ENCODE measurements at places on chromosomes 3 and 15.
A peak's percentile ranks its signal among the peaks of the same experiment; 100 is the strongest.

GRCh38 chr15:59524331-59524731, 86.3 kb downstream of the FAM81A start:
- no peak for DNase-seq

- DNase-seq: no peak
Observed at GRCh38 chr3:56962206-56962605, 98.3 kb upstream of the SPATA12 start.

DNA sequence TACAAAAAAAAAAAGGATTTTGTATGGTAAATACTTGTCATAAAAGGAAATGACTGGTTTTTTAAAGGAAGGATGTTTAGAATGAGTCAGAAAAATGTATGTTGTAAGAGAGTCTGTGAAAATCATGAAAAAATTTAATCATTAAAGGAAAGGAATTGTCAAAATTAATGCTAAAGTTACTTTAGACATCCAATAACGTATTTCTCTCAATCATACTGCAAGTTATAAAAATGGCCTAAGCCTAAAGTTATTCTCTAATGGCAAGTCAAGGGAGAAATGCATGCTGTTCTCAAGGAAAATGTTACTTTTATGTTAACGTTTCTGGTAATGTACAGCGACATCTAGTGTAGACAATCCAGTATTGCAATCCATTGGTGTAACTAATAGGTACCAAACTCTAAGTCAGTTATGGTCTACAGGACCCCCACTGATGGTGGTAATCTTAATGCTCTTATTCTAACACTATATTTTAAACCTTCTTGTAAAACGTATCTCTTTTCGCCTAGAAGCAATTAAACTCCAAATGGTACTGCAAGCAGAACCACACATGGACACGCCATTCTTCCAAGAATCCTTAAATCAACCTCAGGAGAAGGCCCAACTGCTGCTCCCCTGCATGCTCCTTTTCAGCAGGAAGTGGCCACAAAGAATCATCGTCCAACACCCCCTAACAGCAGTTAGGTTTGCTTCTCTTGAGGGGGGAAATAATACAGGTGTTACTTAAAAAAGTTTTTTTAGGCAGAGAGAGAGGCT, 35.2 kb downstream of the NCEH1 start:
- peak; percentile 41 for DNase-seq

GRCh38 chr15:60087561-60087960, 83.5 kb downstream of the FOXB1 start:
- DNase-seq: no peak

GRCh38 chr3:49028298-49028672, 913 bp downstream of the IMPDH2 start:
- no peak for DNase-seq

DNA sequence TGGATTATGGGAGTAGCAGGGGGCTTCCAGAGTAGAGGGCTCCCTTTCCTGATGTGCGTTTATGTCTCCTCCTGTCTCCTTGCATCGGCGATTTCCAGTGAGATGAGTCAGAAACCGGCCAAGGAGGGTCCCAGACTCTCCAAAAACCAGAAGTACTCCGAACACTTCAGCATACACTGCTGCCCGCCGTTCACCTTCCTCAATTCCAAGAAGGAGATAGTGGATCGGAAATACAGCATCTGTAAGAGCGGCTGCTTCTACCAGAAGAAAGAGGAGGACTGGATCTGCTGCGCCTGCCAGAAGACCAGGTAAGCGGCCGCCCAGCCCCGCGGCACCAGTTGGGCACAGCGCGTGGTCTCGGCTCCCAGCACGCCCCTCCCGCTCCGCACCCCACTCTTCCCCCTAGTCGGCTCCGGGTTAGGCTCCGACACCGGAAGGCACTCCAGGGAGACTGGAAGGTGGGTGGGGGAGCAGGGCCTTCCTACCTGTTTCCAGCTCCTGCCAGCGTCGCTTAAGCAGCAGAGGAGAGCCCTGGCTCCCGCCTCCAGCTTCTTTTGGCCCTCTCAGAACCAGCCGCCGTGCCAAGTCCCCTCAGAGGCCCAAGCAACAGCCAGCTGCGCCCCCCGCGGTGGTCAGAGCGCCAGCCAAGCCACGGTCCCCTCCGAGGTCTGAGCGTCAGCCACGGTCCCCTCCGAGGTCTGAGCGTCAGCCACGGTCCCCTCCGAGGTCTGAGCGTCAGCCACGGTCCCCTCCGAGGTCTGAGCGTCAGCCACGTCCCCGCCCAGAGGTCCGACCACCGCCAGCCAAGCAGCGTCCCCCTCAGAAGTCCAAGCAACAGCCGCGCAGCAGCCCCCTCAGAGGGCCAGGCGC, 34.7 kb downstream of the MOBP start:
- no peak for DNase-seq

- DNase-seq: peak; percentile 20
Observed at GRCh38 chr3:126053513-126053912, 30.4 kb downstream of the SLC41A3 start.

DNA sequence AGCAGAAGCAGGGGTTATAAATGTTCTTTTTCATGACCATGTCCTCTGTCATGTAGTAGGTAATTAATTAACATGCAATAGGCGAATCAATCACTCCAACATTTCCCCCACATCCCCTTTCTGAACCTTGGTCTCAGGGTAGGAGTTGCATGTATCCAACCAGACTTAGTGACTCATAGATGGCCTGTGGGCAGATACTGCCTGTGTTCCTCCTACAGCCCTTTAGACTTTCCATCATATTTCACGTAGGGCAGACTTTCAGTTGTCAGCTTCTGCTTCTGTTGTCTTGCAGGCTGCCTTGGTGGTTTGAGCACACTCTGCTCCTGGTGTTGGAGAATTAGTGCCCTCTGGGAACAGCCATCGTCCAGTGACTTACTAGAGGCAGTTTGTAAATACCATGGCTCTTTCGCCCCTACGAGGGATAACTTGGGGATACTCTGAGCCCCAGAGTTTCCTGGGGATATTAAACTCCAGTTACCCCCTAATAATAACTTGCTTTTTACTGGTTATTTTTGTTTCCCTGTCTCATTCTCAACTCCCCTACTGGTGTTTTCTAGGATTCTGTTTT, 244.4 kb downstream of the EDEM1 start:
- DNase-seq: no peak

- no peak for DNase-seq
Observed at GRCh38 chr15:26790118-26790517, 17.3 kb upstream of the GABRB3 start.

DNA sequence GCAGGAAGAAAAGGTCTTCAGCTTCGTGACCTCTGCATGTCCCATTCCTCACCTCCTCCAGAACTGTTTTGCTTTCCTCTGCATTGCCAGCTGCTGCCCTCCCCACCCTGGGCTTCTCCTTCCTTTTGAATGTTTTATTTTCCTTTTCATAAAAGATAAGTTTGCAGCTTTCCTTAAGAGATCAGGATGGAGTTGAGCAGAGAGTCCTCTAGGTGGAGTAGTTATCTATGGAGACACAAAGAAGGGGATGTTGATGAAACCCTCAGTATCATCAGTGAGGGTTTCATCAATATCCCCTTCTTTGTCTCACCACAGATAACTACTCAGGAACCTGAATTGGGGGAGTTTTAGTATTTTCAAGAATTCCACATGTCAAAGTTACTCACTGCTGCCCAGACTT, 19.0 kb upstream of the SLC25A36 start:
- peak; percentile 26 for DNase-seq

DNA sequence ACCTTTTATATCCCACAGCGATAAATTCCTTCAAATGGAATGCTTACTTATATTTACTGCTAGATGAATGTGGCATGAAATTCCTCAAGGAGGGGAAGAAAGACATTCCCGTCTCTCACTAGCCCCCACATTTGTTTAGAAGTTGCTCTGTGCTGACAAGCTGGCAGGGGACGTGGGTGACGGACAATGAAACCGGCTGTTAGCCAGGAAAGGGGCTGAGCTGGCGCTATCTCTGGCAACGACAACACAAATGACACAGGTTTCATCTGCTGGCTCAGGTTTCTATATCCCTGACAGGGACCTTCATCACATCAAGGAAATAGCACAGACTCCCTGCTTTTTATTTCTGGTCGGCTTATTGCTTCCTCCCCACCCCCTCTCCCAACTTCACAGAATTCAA, 15.8 kb downstream of the RUVBL1 start:
- no peak for DNase-seq

DNA sequence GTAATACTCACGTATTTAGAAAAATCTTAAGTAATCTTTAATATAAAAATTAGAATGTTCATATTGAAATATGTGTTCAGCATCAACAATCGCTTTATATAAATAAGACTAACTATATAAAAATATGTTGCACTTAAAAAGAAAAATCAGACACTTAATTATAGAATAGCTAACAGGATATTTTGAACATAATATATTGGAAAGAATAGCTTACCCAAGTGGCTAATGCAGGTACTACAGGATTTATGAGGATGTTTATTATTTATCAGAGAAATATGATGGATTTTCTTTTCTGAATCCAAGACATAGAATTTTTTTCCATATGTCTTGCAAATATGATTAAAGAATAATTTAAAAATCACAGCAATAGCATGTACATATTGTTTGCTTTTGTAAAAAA, 567.9 kb upstream of the GBE1 start:
- DNase-seq: peak; percentile 9

DNA sequence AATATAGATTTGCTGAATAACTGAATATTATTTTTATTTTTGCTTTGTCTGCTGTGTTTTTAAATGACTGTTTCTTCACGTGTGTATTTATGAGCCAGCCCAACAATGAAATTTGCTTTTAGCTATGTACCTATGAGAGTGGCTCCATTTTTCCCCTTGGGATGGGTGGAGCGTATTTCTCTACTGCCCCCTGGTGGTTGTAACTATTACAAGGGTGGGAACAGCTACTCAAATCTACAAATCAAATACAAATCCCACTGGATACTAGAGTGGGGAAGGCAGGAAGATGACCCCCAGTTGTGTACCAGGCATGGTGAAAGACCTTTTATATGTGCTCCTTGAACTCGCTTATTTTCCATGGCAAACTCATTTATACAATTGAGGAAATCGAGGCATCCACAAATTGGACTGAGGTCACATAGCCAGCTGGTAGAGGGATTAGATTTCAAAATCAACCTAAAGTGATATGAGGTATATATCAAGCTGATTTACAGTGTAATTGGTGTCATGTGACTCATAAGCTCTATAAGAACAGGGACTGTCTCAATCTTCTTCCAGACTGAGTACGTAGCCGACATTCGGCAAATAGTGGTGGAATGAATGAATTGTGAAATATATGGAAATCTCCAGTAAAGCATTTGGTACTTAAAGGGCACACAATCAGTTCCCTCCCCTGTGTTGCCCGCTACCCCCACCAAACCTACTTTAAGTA, 69.5 kb upstream of the VEPH1 start:
- DNase-seq: peak; percentile 68

GRCh38 chr15:88703533-88703932, 64.7 kb downstream of the ISG20 start:
- no peak for DNase-seq

GRCh38 chr15:99763827-99764226, 30.6 kb upstream of the LYSMD4 start:
- DNase-seq: no peak
